ENCODE measurements at places on chromosomes 2 and 18.

DNA sequence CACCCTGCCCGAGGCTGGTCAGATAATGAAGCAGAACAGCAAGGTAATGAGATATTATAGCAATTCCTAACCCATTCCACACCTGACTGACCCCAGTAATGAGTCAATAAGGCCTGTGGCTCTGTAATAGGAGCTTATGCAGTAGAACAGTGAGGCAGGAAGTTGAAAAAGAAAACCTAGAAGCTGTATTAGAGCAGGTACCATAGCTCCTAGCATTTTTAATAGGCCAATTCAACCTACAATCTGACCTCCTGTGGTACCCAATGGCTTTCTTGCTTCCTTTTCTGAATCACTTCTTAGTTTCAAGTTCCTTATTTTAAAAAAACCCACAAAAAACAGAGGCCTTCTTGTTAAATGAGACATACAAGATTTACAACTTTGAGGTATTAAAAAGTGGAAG, 43.6 kb upstream of the MAP2 start:
- no peak for DNase-seq

DNA sequence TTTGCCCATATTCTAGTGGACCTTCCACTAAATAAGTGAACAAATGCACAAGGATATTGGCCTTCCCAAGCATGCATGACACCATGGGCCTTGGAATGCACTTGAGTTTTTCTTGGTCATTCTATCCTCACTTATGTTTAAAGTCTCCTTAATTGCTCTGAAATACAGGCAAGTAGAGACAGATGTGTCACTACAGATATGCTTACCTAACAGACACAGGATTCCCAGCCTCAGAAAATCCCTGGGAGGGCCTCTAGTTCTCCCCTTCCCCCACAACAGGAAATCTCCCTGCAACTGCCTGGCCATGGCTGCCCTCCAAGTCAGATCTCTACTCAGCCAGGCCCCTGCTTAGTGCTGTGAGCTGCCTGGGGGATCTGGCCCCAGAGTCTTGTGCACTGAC, 445.2 kb downstream of the IRS1 start:
- peak; percentile 21 for DNase-seq

DNA sequence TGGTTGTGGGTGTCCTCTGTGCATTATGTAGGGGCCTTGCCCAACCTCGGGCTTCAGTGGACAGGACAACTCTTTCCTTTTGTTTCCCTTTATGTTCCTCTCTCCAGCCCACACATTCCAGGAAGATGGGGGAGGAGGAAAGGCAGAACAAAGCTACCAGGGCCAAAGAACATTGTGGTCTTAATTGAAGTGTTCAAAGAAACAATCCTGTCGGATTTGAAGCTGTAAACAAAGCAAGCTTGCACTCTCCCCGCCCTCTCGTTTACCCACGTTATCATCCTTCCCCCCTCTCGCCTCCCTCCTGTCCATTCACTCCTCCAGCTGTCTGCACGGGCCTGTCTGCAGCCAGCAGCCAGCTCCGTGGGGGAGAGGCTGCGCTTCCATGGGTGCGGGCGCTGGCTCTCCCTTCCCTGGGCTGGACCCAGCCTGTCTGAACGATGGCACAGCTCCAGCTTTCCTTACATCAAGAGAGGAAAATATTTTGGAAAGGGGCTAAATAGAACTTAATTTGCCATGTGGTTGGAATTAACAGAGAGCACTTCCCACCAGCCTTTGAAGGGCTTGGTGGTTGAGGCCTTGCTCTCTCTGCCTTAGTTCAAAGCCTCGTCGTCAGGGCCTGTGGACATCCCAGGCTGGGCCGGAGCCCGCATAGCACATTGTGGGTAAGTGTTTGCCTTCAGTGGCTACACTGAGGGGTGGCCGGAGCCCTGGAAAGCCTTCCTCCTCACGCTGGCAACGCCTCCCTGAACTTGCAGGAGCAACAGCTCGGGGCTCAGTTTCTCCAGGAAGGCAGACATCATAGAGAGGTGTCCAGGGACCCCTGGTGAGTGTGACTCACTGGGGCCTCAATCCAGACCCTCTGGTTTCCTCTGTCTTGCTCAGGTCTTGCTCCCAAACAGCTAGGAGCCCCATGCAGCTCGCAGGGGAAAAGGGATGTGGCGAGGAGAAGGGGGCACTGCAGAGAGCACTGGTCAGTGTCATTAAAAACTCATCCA, 60.6 kb upstream of the HS6ST1 start:
- DNase-seq: peak; percentile 28

GRCh38 chr2:103986001-103986400, 867.9 kb upstream of the POU3F3 start:
- DNase-seq: no peak

GRCh38 chr2:200128296-200128695, 172.9 kb downstream of the MAIP1 start:
- DNase-seq: no peak

DNA sequence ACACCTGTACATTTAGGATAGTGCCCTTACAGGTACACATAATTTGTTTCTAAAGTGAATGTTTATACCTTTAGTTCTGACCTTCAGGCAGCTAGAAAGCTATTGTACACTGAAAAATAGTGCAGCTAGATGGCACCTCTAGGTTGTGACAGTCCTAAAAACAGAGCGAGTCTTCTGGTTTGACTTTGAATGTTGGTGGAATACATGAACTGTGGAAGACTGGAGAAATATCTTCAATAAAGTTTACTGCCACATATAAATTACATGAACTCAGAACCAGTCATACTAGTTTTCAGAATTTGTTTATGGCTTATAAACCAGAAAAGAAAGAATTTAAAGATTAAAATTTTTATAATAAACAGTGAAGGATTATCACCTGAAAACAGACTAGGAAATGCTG, 58.7 kb upstream of the TWSG1 start:
- no peak for DNase-seq

GRCh38 chr2:147789720-147790119, 55.1 kb upstream of the ACVR2A start:
- DNase-seq: no peak

All from MG63 (cell line).